ENCODE measurements at places on chromosomes 2 and 18. TPM values are rescaled to one million over a fixed set of nuclear protein-coding genes. Genes with fewer than 3 reads are reported as not detected.

TFPI gene
- total RNA-seq: 86.8 TPM

FOXI3 gene
- not detected for total RNA-seq

EPHA4 gene
- 53.3 TPM for total RNA-seq

BOLL gene
- not detected for total RNA-seq

GPR55 gene
- not detected for total RNA-seq

CFC1 gene
- not detected for total RNA-seq

IL36RN gene
- total RNA-seq: not detected

ALPG gene
- total RNA-seq: not detected

MYCN gene
- 0.21 TPM for total RNA-seq

C2orf69 gene
- 16.7 TPM for total RNA-seq

VAMP8 gene
- total RNA-seq: 30.9 TPM

GAL3ST2 gene
- total RNA-seq: 2.2 TPM

LYPD6B gene
- not detected for total RNA-seq

PRR30 gene
- not detected for total RNA-seq

RUFY4 gene
- not detected for total RNA-seq

GRCh38 chr18:64806691-64807090 is 657.8 kb upstream of the LINC00305 start:
- DNase-seq: no peak

GRCh38 chr2:179558010-179558934 is 293.6 kb upstream of the SESTD1 start:
- DNase-seq: no peak

GRCh38 chr2:104859291-104859765 is 5.4 kb downstream of the POU3F3 start:
- no peak for DNase-seq

DNA sequence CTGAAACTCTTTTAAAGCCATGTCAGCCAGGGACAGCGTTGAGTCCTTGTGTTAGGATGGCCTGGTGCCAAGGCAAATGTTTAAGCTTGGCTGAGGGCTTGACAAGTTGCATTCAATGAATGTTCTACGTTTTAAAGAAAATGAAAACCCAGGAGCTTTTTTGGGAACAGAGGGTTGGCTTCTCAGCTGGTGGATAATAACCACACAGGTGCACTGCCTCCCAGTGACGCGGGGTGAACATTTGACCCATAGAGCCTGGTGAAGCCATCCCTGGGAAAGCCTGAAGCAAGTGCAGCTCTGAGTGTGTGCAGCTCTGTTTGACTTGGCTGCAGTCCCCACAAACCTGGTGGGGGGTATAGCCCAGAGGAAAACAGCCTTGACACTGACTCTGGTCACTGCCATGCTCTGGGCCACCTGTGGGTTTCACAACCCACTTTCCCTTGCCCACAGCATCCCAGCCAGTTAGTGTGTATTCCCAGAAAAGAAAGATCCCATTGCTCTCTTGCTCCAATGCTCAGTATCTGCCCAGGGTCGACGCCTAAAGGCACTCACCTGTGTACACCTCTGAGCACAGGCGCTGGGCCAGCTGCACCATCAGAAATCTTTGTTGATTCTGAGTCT is 874.9 kb downstream of the RNF144A start:
- DNase-seq: no peak

DNA sequence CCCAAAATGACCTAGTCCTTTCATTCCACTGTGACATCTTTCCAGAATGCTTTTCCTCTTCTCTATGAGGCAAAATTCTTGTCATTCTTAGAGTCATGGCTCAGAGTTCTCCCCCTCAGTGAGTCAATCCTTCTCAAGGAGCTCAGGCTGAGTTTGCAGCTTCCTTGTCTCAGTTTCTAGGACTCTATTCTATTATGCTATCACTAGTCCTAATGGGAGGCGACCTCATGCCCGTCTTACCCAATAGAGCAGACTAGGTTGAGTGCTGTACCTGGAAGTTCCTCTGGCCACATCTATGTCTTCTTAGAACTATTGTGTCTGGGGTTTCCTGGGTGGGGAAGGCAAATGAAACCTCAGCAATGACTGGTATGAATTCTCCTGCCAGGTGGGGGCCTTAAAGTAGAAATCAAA is 51.5 kb downstream of the HAUS1 start:
- DNase-seq: no peak

GRCh38 chr18:63147973-63148372 is 171.6 kb downstream of the BCL2 start:
- no peak for DNase-seq

DNA sequence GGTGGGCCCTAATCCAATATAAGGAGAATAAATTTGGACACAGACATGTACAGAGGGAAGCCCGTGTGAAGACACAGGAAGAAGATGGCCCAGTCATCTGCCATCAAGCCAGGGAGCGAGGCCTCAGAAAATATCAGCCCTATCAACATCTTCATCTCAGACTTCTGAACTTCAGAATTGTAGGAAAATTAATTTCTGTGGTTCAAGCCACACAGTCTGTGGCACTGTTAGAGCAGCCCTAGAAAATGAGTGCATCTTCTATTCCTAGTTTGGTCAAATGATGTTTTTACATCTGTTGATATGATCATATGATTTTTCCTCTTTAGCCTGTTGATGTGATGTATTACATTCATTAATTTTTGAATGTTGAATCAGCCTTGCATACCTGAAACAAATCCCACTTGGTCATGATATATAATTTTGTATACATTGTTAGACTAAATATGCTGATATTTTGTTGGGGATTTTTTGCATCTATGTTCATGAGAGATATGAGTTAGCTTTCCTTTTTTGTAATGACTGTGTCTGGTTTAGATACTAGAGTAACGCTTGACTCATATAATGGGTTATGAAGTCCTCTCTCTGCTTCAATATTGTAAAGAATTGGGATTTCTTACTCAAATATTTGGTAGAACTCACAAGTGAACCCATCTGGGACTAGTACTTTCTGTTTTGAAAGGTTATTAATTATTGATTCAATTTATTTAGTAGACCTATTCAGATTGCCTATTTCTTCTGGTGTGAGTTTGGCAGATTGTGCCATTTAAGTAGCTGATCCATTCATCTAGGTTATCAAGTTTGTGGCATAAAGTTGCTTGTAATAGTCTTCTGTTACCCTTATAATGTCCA is 451.4 kb downstream of the EIPR1 start:
- DNase-seq: no peak

GRCh38 chr18:79517341-79517740 is 121.6 kb downstream of the NFATC1 start:
- DNase-seq: no peak

- no peak for DNase-seq
These were observed 2.8 kb downstream of the RHOB start for GRCh38 chr2:20449501-20450200.

DNA sequence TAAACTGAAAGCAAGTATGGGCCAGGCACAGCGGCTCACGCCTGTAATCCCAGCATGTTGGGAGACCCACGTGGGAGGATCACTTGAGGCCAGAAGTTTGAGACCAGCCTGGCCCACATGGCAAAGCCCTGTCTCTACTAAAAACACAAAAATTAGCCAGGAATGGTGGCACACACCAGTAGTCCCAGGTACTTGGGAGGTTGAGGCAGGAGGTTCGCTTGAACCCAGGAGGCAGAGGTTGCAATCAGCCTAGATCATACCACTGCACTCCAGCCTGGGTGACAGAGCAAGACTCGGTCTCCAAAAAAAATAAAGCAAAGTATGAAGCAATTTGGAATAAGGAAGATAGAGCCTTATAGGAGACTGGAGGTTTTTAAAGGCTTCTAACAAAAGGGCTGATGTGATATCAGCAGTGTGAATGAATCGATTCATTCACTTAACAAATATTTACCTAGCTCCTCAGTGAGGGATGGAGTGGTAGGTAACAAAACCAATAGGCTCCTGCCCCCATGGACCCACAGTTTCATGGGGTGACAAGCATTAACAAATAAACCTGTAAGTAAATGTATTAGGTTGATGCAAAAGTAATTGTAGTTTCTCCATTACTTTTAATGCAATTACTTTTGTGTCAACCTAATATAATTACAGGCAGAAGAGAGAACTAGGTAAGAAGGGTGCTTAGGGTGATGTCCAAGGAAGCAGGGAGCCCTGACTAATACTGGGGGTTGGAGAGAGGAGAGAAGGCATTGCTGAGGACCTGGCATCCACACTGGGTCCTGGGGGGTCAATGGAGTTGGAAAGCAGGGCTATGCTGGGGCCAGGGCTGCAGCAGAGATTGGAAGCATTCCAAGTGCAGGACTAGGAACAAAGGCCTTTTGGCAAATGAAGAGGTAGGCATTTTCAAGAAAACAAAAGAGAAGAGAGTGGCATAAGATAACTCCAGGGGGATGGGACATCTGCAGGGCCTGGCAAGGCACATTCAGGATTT is 195.4 kb upstream of the ARL4C start:
- DNase-seq: no peak

- DNase-seq: no peak
These were observed 11.6 kb upstream of the ALLC start for GRCh38 chr2:3646446-3646845.

DNA sequence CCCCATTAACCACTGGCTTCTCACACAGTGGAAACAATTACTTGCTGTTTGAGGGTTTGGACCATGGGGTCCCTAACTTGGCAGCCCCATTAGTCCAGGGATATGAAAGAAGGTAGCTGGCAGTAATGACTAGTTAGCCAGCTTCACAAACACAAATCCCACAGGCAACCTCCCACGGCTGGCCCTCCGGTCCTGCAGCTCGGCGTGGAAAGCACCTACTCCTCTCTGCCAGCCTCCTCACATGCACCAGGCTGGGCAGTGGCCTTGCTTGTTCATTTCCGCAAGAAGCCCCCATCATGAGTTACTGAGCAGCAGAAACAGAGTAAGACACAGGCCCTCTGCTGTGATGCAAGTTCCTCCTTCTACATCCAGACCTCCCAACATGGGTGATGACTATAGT is 13.7 kb downstream of the C1QL2 start:
- no peak for DNase-seq

DNA sequence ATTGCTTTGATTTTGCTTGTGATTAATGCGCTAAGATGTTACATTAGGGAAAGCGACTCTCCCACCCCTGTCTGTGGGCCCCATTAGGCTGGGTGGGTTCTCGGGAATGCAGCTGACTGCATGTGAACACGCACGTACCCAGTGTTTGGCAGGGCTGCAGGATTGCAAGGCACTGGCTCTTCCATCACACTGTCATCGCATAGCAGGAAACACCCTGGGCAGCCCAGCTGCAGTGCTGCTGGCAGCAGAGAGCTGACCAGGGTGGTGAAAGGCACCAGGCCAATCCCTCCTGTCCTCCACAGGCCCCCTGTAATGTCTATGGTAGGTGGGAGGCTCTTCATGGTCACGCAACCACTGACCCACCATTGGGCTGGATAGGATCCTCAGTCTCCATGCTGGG is 34.4 kb upstream of the FZD7 start:
- DNase-seq: no peak

DNA sequence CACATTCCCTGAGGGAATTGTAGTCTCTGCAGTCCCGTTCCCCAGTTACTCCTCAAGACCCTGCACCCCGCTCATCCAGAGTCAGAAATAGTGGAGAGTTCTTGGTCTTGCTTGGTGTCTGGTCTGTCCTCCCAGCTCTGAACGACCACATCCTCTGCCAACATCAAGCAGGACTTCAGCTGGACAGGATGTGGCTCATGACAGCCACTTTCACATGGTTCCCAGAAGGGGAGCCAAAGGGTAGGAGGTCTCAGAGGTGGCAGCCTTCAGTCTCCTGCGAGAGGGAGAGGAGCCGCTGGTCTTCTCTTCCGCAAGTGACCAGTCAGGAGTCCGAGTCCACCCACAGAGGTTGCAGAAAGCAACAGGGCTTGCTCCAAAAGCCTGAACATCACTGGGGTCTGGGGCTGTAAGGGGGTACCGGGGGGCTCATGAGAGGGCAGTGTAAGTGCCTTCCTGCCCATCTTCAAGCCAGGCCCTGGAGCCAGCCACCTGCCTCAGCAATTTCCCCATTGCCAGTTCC is 29.8 kb downstream of the B3GNT7 start:
- no peak for DNase-seq

GRCh38 chr2:145380436-145381017 is 860.6 kb upstream of the ZEB2 start:
- DNase-seq: no peak

- DNase-seq: no peak
These were observed 39.4 kb downstream of the HRH4 start for GRCh38 chr18:24499814-24500213.

DNA sequence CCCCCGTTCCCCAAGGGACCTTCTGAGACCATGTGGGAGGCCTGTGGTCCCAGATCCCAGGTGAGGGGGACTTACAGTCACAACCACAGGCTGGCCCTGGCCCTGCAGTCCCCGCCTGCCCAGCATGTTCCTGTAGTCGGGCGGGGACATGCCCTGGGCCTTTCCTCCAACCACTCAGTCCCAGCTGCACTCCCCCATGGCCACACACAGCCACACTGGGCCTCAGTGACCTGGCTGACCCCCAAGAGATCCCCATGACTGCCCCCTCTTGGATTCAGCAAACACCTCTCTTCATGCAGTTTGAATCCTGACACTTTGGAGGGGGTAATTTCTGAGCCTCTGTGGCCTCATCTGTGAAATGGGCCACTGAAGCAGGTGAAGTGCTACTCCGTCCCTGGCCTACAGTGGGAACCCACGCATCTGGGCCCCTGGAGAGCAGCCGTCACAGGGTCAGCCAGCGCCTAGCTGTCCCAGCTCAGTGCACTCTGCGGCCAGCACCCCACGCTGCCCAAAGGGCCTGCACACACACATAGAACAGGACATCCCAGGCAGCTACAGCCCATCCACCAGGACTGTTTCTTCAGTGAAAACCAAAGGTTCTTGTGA is 12.7 kb upstream of the ARHGEF4 start:
- no peak for DNase-seq

GRCh38 chr2:28568533-28568932 is 72.7 kb downstream of the PLB1 start:
- no peak for DNase-seq

GRCh38 chr2:221673248-221673647 is 101.1 kb upstream of the EPHA4 start:
- DNase-seq: no peak

GRCh38 chr2:86416146-86416545 is 25.0 kb upstream of the KDM3A start:
- DNase-seq: no peak

DNA sequence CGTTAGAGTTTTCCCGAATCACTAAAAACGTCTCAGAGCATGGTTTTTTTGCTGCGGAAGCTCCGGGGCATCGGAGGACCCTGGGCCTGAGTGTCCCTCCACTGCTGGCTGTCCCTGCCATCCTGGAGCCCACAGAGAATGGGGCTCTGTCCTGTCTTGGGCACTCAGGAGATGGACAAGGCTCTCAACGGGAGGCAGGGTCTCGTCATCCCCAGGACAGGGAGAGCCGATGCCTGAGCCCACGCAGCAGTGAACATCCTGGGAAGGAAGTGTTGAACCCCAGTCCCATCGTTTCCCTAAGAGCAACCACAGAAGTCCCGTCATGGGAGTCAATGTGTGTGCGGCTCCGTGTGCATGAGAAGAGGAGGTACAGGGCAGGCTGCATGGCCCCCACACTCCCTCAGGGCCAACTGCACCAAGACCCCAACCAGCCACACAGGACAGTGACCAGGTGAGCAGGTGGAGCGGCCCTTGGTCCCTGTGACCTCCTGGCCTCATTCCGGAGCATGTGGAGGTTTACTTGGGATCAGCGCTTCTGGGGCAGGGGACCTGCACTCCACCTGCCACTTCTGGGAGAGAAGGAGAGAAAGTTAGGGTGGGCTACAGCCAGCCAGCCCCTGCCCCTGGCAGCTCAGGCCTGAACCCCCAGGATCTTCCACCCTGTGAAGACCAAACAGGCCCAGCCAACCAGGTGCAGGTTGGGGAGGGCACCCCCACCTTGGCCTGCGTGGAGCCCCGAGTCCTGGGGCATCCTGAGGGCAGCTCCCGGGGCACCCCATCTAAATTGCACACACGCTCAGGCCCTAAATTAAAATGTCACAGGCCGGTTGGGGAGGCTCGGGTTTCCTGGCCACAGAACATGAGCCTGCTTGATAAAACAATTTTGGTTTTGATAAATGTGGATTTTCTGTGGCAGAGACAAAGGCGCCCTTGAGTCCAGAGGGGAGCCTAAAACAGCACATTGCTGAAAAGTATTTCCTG is 3.1 kb upstream of the SNED1 start:
- DNase-seq: no peak
